ENCODE measurements at places on chromosomes 11 and 22.

GRCh38 chr11:8067567-8067928 is 13.5 kb upstream of the TUB start:
- no peak for DNase-seq

DNA sequence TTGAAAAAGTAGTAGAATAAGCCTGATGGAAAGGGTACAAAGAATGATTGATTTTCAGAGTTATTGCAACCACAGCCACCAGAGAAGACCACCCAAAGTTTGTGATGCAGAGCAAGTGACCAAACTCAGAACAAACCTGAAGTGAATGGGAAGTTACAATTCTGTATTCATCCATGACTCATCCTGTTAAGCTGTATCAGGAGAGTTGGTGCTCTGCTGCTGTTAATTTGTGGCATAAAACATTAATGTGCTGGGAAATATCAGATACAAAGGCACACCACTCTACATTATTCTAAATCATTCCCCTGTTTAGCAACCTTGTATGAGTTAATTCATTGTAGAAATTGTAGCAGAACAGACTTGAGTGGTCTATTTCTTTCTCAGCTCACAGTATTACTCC is 19.6 kb upstream of the PDGFD start:
- DNase-seq = no peak

GRCh38 chr11:94322501-94322900 is 18.1 kb downstream of the IZUMO1R start:
- no peak for DNase-seq

DNA sequence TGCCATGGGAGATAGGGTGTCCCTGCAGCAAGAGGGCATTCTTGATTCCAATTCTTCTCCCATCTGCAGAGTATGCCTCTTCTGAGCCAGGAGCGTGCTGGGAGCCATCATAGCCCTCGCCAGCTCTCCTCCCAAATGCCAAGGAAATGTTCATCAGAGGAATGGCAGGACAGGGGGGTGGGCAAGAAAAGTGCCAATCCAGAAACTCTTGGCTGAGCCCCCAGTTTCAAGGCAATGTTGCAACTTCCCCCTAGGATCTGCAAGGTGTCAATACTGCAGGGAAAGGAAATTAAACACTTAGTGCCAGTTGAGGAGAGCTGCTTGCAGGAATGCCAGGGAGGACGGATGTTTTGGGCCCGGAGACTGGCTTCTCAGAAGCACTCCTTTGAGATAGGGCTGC is 94.8 kb upstream of the PRDM11 start:
- DNase-seq = no peak

GRCh38 chr11:78595436-78596130 is 20.9 kb upstream of the NARS2 start:
- DNase-seq = no peak

DNA sequence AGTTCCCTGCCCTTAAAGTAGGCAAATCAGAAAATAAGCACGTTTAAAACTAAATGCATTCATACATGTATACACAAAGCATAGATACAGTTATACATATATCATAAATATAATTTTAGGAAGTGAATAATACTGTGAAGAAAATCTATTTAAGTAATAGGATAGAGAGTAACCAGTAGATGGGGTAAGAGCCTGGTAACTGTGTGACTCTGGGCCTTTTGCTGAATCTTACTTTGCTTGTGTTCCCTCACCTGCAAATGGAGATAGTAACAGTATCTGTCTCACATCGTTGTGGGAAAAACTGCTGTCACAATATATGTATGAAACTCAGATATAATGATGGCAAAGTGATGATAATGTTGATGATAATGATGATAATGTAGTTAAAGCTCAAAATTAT is 29.9 kb downstream of the MS4A2 start:
- no peak for DNase-seq

- DNase-seq = no peak
These were observed 1.3 kb downstream of the WEE1 start for GRCh38 chr11:9574622-9575259.

DNA sequence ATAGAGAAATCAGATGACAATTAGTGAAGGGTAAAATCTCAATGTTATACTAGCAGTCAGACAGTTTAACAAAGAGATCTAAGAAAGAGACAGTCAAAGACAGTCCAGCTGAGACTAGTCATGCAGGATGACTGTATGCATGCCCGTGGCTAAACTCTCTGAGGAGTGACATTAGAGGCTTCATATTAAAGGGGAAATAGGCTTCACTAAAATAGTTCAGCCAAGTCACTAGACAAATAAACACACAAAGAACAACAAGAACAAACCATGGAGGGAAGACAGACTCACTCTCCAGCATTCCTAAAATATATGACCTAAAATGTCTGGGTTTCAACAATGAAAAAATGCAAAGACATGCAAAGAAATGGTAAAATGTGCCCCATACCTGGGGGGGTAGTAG is 18.6 kb upstream of the APLNR start:
- DNase-seq = no peak

DNA sequence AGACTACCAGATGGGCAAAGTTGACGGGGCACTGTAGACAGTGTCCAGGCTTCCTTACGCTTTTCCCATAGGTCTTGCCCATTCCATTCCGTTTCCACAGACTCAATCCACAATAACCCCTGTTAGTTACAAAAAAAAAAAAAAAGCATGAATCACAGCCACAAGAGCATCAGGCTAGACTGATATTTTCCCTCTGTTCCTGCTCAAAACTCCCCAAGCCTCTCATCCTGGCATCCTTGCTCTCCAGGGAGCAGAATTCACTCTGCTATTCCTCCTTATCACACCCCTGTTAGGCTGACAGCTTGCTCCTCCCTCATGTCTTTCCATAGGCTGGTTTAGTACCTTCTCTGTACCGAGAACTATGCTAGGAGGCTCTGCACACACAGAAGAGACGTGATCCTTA is 42.2 kb downstream of the TMEM123 start:
- no peak for DNase-seq

DNA sequence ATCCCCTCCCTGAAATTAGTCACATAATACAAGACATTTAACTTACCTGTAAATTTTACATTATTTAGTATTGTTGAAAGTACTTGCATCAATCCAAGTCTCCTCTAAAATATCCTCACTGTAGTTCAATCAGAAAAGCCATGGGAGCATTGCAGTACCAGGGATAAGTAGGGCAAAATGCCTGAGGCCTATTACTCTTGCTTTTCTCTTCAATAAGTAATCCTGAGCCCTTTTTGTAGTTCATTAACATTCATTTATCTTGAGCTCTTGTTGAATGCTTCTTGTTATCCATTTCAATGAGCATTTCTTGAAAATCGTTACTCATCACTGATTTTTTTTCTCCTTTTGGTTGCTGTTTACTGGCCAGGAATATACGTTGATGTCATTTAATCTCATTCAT is 414.7 kb downstream of the LRRC4C start:
- no peak for DNase-seq

DNA sequence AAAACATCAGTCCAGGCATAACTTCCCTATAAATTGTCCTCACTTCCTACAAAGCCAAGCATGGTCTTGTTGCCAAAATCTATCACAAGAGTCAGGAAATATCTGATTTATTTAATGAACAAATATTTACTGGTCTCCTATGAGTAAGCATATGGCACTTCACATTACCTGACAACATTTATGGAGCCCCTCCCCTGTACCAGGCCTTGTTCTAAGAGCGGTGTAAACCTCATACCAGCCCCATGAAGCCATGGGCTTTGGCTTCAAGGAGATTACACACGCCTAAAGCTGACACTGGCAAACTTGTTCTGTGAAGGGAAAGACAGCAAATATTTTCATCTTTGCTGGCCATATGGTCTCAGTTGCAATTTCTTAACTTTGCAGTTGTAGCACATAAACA is 43.0 kb upstream of the EIF3D start:
- DNase-seq = no peak

DNA sequence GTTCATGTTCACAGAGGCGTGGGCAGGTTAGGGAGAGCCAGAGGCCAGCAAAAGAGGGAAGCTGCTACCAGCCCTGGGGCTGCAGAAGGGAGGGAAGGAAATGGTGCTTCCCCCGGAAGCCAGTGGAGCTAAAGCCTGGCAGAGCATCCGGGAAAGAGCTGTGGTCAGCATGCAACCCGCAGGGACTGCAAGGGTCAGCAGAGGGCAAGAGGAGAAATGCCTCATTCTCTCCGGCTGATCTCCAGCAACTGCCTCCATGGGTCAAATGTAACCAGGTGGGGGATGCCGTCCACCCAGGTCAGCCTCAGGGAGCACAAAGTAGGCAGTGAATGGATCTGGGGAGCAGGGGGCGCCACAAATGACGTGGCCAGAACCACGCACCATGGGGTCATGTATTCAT is 36.9 kb upstream of the PRR5 start:
- peak; percentile 92 for DNase-seq

DNA sequence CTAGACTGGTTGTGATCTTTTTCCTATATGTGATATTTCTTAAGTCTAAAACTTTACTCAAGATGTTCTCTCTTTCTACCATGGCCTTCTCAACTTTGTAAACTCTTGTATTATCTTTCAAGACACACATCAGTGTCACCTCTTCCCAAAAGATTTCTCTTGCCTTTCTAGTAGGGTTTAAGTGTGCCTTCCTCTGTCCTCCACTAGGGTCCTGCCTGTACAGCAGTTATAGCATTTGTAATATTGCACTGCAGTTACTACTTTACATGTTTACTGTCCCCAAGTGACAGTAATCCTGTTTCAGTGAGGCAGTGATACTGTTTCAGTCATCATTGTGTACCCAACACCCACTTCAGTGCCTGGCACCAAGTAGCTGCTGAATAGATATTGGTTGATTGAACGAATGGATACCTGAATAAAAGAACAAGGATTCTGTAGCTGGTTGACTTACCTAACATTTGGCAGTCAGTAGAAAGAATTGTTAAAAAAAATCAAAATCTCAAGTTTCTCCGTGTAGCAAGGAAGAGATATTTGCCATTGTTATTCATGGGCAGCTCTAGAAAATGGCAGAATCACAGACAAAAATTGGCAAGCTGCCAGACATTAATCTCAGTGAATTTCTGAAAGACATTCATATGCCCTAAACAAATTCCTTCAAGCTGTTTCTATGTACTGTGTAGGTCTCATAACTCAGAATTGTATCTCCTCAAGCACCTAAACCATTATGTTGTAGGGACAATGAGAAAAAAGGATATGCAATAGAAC is 79.4 kb downstream of the RBMXL2 start:
- DNase-seq = no peak

- no peak for DNase-seq
These were observed 17.7 kb upstream of the TUB start for GRCh38 chr11:8063324-8063723.

DNA sequence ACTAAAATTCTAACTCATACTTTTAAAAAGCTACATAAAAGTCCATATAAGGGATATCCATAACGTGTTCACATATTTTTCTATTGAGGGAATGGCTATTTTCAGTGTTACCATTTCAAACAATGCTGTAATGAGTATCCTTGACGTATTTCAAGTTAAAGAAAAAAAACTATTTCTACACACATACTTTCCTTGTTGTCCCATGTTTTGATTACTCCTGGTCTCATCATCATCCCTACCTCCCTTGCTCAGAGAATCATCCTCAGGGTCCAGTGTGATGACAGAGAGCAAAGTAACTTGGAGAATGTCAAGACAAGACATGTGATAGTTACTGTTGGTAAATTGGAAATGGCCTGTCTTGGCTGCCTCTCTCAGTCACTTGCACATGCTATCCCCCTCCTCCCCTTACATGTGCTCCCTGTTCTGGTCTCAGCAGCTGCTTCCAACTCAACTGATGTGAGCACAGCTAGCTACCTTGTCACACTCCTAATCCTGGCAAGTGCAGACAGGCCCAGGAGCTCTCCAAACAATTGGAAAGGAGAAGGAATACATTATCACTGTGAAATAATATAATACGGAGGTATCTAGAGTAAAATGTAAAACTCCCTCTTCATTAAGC is 21.8 kb downstream of the NUMA1 start:
- DNase-seq = no peak

DNA sequence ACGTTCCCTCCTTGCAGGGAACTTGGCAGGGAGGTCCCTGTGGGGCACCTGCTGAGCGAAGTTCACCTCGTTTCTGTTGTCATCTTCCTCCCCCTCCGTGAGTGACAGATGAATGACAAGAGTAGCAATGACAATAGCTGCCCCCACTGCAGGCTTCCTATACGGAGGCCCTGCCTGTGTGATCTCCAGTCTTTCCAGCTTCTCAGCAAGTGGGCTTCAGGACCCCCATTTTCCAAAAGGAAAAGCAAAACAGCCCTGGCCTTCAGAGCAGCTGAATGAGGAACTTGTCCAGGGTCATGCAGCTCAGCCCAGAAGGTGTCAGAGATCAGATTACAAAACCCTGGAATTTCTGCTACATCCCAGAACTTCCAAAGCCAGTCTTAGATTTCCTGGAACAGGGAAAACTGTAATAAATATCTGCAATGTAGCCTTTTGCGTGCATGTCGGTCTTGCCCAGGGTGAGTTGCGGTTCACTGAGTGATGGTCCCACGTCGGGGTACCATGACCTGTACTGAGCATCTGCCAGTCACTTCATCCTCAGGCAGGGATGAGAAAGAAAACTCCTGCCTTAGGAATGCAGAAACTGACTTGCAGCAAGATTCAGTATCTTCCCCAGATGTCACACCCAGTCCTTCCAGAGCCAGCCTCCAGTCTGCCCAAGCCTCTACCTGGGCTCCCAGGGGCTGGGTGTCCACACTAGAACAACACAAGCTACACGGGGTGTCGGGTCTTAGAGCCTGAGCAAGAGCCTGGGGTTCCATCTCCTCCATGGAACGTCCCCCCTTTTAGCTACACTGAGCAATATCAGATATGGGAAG is 1457.0 kb downstream of the BRD1 start:
- DNase-seq = no peak

GRCh38 chr11:73135346-73136284 is 6.5 kb downstream of the FCHSD2 start:
- DNase-seq = no peak

DNA sequence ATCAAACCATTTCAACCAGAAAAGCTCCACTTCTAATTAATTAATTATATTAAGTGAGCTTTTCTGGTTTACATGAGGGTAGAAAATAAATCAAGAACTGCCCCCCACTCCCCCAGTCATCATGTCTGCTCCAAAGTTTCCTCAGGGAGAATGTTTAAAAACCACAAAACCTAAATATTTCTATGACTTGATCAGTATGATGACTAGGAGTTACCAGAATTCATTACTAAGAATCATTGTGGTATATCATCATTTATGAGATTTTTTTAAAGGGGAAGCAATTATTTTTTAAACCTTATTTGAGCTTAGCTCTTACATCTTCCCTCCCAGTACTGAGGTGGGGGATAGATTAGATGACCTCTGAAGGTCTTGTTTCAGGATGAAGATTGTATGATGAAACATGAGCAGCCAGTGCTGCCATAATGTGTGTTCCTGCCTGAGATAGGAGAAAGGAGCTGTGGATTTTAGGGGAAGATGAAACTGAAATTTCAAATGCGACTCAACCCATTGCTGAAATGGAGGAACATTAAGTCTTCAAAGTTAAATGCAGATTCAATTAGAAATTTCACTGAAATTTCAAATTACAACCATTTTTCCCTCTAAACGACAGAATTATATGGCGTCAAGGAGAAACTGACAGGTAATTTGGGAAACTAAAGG is 401.3 kb upstream of the CADM1 start:
- DNase-seq = no peak

- no peak for DNase-seq
These were observed 12.3 kb downstream of the STARD10 start for GRCh38 chr11:72781313-72782080.

Data from AML-193 (cell line).